ENCODE measurements at places on chromosomes 6 and 20.

DNA sequence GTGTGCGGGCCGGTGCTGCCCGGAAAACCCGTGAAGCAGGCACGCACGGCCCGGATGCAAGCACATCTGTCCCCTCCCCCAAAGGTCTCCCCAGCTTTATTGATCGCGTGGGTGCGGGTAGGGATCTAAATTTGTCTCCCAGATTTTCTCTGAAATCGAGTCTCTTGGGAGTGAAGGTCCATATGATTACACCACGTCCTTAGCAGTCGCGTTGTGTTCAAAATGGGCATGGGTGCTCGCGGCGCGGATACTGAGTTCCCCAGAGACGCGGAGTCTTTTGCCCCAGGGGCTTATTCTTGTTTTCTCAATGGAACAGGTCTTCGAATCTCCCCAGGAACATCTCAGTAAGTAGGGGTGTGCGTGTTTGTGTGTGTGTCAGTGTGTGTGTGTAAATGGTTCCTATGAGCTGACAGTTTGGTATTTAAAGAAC lies 2.8 kb upstream of the ZNF292 start:
- no peak for DNase-seq
- H3K36me3 ChIP-seq: no peaks in the 10 kb centered on the region
- peak overlapping the region; percentile 60 for H3K4me3 ChIP-seq
- H3K4me1 ChIP-seq: peaks cover 8% of the 10 kb centered on the region

DNA sequence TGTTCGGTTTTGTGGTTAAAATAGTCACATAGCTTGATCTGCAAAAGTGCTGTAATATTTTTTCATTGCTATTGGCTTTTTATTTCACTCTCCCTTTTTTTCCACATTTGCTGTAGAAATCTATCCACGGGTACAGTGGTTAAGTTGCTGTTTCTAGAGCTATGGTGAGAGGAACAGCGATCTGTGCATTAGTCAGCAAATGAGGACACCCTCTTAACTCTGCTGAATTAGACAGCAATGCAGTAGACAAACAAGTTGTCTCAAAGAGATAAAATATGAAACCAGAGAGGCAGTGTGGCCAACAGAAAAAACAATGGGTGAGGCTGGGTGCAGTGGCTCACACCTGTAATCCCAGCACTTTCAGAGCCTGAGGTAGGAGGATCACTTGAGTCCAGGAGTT lies 17.6 kb upstream of the SYNJ2 start:
- no peak for DNase-seq
- no peak overlapping the region for H3K4me3 ChIP-seq
- H3K27me3 ChIP-seq: no peaks in the 10 kb centered on the region
- no peaks in the 10 kb centered on the region for H3K36me3 ChIP-seq

GRCh38 chr6:14597090-14597489 lies 479.5 kb downstream of the CD83 start:
- peaks cover 2% of the 10 kb centered on the region for H3K27me3 ChIP-seq
- peaks cover 12% of the 10 kb centered on the region for H3K4me1 ChIP-seq
- H3K27ac ChIP-seq: no peak overlapping the region
- no peak overlapping the region for H3K4me3 ChIP-seq

DNA sequence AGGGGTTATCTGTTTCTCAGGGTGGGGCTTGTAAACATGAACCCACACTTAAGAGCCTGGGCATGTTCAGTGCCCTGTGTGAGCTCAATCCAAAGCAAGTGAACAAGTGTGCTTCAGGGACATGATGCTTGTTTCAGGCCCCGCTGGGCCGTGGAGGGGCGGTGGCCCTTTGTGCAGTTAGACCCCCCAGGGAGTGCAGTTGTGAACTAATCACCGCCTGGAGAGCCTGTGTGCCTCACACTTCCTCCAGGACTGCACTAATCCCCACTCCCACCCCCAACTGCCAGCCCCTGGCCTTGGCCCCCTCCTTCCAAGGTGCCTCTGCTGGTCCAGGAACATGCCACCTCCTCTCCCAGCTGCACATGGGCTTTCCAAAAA lies 58.1 kb downstream of the RREB1 start:
- no peaks in the 10 kb centered on the region for H3K27me3 ChIP-seq
- no peak overlapping the region for H3K4me3 ChIP-seq
- DNase-seq: no peak
- peaks cover 25% of the 10 kb centered on the region for H3K4me1 ChIP-seq

DNA sequence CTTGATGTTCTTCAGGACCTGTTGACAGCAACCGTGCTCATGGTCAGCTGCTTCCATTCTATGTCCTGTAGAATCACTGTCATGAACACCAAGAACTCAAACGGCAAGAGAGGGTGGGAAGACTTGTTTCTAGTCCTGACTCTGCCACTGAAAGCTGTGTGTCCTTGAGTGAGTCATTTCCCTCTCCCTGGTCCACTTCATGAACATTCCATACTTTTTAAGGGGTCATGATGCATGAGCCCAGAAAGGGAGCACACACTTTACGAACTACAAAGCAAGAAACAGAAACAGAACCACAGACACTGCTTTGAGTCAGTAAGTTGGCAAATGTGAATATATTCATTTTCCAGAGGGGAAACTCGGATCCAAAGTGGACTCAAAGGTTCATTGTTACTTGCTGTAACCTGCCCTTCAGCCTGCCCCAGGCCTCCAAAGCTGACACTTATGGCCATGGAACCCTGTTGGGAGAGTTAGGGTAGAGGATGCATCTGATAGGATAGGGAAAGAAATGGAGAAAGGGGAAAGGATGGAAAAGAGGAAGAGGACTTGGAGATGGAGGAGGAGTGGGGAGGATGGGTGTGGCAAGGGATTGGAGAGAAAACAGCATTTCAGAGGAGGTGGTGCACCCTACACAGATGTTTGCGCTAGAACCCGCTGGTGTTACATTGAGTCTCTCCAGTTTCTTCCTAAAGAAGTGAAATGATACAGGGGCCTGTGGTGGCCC lies 129.8 kb downstream of the FOXO3 start:
- no peak for DNase-seq
- H3K27ac ChIP-seq: no peak overlapping the region
- no peaks in the 10 kb centered on the region for H3K27me3 ChIP-seq

- H3K4me1 ChIP-seq: no peaks in the 10 kb centered on the region
- H3K36me3 ChIP-seq: no peaks in the 10 kb centered on the region
- H3K4me3 ChIP-seq: no peak overlapping the region
These were observed 82.8 kb downstream of the MLIP start for GRCh38 chr6:54194067-54194466.

DNA sequence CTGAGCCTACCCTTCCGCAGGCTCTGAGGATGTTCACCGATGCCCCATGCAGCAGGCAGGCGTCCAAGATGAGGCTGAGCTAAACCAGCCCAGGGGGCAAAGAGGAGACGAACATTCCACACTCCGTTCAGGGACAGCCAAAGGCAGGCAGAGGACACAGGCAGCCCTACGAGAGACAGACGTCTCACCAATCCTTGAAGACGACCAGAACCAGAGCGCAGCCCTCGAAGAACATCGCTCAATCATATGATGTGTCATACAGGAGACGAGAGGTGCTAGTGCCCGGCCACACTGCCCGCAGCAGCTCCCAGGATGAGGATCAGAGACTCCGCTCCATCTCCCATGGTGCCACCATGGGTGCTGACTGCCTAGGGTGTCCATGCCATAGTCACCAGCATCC lies 35.6 kb upstream of the TMEM181 start:
- H3K36me3 ChIP-seq: no peaks in the 10 kb centered on the region
- H3K27ac ChIP-seq: no peak overlapping the region
- H3K27me3 ChIP-seq: no peaks in the 10 kb centered on the region
- H3K4me1 ChIP-seq: no peaks in the 10 kb centered on the region

GRCh38 chr6:75748743-75749538 lies at the start of gene MYO6:
TSS of gene MYO6 (plus strand) at chr6:75749239. CDS start at chr6:75817548, 68,309 bp downstream.
- H3K4me1 ChIP-seq: no peaks in the 10 kb centered on the region
- H3K36me3 ChIP-seq: no peaks in the 10 kb centered on the region
- H3K4me3 ChIP-seq: peak within 1 kb of the TSS; percentile 77

DNA sequence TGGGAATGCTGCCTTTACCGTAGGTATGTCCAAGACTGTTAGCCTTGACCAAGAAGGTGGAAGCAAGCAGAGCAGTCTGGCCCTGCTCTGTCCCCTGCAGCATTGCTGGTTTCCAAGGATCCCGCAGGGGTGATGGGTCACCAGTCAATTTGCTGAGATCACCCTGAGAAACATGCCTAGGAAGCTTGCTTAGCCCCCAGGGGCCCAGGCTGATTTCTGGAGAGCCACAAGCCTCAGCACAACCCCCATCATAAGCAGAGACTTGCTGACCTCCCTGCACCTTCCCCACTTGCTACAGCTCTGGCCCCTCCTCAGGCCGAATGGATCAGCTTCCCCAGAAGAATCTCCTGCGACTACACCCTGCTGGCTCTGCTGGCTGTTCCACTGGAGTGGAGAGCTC lies 21.5 kb downstream of the ARHGAP40 start:
- no peak overlapping the region for H3K4me3 ChIP-seq
- no peaks in the 10 kb centered on the region for H3K36me3 ChIP-seq
- peaks cover 9% of the 10 kb centered on the region for H3K4me1 ChIP-seq
- DNase-seq: no peak

- no peak overlapping the region for H3K27ac ChIP-seq
- peaks cover 3% of the 10 kb centered on the region for H3K4me1 ChIP-seq
- H3K27me3 ChIP-seq: no peaks in the 10 kb centered on the region
- DNase-seq: no peak
- no peak overlapping the region for H3K4me3 ChIP-seq
- H3K36me3 ChIP-seq: no peaks in the 10 kb centered on the region
These were observed 215.5 kb downstream of the ALDH8A1 start for GRCh38 chr6:134734312-134734869.

GRCh38 chr20:20799716-20800312 lies 87.4 kb upstream of the RALGAPA2 start:
- no peaks in the 10 kb centered on the region for H3K36me3 ChIP-seq
- no peak overlapping the region for H3K4me3 ChIP-seq
- no peaks in the 10 kb centered on the region for H3K27me3 ChIP-seq
- no peak overlapping the region for H3K27ac ChIP-seq

GRCh38 chr6:101397199-101397598 lies 3.7 kb downstream of the GRIK2 start:
- no peak overlapping the region for H3K4me3 ChIP-seq
- H3K27ac ChIP-seq: no peak overlapping the region
- H3K36me3 ChIP-seq: no peaks in the 10 kb centered on the region
- H3K4me1 ChIP-seq: peaks cover 4% of the 10 kb centered on the region

DNA sequence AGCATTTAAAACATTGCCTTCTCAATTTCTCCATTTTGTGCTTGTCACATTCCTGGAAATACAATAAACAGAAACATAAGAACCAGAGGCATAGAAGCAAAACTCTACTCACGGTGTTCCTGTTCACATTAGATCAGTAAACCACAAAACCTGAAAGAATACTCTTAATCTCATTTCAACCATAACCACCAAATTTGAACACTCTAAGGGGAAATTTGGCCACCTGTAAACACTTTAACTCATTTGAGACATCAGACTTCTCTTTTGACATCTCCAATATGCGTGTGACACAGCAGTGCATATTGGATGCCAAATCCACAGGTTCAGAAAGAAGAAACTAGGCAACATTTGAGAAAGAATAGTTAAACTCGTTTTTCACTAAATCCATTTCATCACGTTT lies 153.8 kb upstream of the IRAK1BP1 start:
- no peak overlapping the region for H3K27ac ChIP-seq
- no peaks in the 10 kb centered on the region for H3K27me3 ChIP-seq
- no peak for DNase-seq
- H3K4me1 ChIP-seq: no peaks in the 10 kb centered on the region
- no peak overlapping the region for H3K4me3 ChIP-seq

GRCh38 chr6:6749702-6750491 lies 161.4 kb downstream of the LY86 start:
- no peaks in the 10 kb centered on the region for H3K36me3 ChIP-seq
- H3K27me3 ChIP-seq: no peaks in the 10 kb centered on the region
- no peak overlapping the region for H3K27ac ChIP-seq
- no peak overlapping the region for H3K4me3 ChIP-seq

GRCh38 chr6:126015863-126016262 lies 29.5 kb downstream of the TRMT11 start:
- H3K36me3 ChIP-seq: peaks cover 21% of the 10 kb centered on the region
- H3K27ac ChIP-seq: no peak overlapping the region
- DNase-seq: no peak
- no peak overlapping the region for H3K4me3 ChIP-seq
- no peaks in the 10 kb centered on the region for H3K27me3 ChIP-seq

GRCh38 chr6:13500915-13501314 lies 13.5 kb upstream of the GFOD1 start:
- H3K4me3 ChIP-seq: no peak overlapping the region
- H3K4me1 ChIP-seq: peaks cover 3% of the 10 kb centered on the region
- H3K27ac ChIP-seq: no peak overlapping the region

DNA sequence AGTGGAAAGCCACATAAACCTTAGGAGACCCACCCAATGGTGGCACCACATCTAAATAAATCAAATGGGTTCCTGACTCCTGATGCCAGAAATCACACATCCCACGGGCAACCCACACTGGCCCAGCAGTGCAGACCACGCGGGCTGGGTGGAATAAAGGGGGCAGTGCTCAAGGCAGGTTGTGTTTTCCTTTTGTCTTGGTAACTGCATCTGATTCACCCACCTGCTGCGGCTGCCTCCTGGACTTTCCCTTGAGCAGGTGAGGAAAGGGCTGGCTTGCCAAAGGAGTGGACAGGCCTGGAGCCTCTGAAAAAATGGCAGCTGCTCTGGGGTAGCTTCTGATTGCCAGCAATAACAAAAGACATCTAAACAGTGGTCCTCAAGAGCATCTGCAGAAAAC lies 119.5 kb upstream of the KCNK16 start:
- no peak overlapping the region for H3K4me3 ChIP-seq
- no peak overlapping the region for H3K27ac ChIP-seq
- no peaks in the 10 kb centered on the region for H3K27me3 ChIP-seq
- no peaks in the 10 kb centered on the region for H3K36me3 ChIP-seq

DNA sequence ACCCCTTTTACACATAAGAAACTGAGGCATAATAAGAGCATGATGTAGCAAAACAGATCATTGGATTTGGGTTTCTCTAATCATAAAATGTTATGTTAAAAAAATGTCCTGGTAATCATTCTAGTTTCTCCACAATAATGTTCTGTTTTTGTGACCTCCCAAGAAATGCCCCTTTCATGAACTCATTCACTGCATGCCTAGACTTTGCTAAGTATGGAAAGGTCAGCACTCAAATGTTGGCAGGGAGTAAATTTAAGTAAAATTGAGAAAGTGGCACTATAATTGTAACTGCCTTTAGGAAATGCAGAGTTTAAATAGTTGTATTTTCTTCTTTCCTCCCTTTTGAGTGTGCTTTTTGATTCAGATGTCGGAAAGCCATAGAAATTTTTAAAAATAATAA lies 48.5 kb upstream of the ID4 start:
- H3K27ac ChIP-seq: no peak overlapping the region
- DNase-seq: no peak
- no peaks in the 10 kb centered on the region for H3K27me3 ChIP-seq

- H3K27ac ChIP-seq: no peak overlapping the region
- no peak overlapping the region for H3K4me3 ChIP-seq
- H3K27me3 ChIP-seq: no peaks in the 10 kb centered on the region
- no peaks in the 10 kb centered on the region for H3K36me3 ChIP-seq
These were observed 35.9 kb downstream of the ID4 start for GRCh38 chr6:19873031-19873430.

- H3K4me3 ChIP-seq: no peak overlapping the region
- H3K27me3 ChIP-seq: peaks cover 3% of the 10 kb centered on the region
- peaks cover 14% of the 10 kb centered on the region for H3K4me1 ChIP-seq
- H3K27ac ChIP-seq: no peak overlapping the region
These were observed 50.4 kb downstream of the NOL4L start for GRCh38 chr20:32534661-32535240.

- no peak overlapping the region for H3K27ac ChIP-seq
- no peaks in the 10 kb centered on the region for H3K4me1 ChIP-seq
- H3K27me3 ChIP-seq: no peaks in the 10 kb centered on the region
- no peak overlapping the region for H3K4me3 ChIP-seq
These were observed 80.5 kb downstream of the FARS2 start for GRCh38 chr6:5341845-5342244.
